RWPE2 (cell line): ENCODE measurements at places on chromosomes 4 and X.

DNA sequence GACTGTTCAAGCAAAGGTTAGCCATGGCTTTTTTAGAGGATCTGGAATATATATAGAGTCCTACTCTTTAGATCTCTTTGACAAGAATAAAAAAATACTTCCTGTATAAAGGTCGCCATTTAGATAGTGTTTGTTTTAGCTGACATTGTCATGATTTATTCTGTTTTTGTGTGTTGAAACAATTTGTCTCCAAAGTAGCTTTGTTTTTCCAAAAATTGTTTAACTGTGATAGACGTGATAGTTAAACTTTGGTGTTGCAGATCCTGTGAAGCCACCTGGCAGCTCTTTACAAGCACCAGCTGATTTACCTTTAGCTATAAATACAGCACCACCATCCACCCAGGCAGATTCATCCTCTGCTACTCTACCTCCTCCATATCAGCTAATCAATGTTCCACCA lies 80.3 kb upstream of the SMARCA5 start:
- no peak for DNase-seq

- no peak for DNase-seq
Measured at GRCh38 chrX:131621650-131622049, 77.8 kb downstream of the OR13H1 start.

GRCh38 chr4:53899586-53900270 lies 164.7 kb downstream of the CHIC2 start:
- DNase-seq: no peak

DNA sequence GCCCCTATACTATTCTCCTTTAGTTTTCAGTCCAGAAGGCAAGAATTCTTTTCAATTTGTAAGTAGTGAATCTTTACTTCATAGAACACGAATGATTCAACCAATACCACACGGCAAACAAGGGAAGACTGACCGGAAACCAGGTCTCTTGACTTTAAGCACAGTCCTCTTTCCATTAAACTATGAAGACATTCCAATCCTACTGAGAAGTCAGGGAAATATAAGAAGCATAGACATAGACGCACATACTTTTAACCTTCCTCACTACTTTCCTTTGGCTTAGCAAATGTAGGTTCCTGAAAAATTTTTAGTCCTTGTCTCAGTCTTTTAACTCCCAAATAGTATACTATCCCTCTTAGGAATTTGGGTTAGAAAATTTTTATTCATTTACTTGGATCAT lies 9.1 kb downstream of the CHRDL1 start:
- DNase-seq: no peak

DNA sequence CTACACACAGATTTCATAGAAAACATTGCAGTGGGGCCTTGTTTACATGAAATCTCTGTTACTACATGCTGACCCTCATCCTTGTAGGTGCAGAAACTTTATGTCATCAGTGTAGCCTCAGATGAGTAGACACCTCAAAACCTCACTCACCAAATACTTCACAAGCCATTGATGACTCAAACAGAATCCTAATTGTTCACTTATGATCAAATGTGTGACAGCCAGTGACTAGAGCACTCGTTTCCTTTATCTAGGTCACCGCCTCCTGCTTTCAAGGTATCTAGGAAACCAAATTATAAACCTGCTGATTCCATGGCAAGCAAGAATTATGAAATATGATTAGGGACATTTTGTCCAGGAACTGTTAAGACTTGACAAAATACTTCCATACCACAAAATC lies 255.8 kb upstream of the GPRIN3 start:
- no peak for DNase-seq

DNA sequence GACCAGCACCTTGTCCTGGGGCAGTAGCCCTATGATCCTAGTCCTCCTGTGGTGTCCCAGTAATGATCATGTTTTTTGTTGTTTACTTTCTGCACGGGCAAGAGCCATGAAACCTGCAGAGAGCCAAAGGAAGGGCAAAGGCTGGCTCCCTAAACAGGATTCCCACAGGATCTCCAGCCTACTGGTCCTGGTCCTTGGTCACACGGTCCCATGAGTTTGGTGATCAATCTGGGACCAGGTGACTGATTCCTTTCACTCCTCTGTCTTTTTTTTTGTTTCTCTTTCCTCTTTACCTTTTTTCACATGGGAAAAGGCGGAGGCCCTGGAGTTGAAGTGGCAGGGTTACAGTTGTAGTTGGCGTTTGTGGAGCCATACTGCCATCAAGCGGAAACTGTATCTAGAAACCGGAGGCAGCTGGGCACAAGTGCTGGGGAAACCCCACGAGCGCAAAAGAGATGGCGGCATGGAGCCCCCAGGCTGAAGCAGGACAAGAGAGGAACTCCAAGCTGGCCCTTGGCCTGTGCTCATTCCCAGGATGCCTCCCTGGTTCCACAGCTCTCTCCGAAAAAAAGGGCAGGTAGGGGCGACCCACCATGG lies 34.6 kb downstream of the NBDY start:
- no peak for DNase-seq

GRCh38 chrX:133776072-133776471 lies 209.3 kb downstream of the GPC3 start:
- DNase-seq: no peak

- DNase-seq: no peak
Measured at GRCh38 chrX:30812326-30812725, 76.7 kb downstream of the TAB3 start.

GRCh38 chr4:187063251-187063650 lies 339.6 kb upstream of the FAT1 start:
- no peak for DNase-seq

- DNase-seq: no peak
Measured at GRCh38 chrX:17359500-17359899, 15.5 kb upstream of the NHS start.

DNA sequence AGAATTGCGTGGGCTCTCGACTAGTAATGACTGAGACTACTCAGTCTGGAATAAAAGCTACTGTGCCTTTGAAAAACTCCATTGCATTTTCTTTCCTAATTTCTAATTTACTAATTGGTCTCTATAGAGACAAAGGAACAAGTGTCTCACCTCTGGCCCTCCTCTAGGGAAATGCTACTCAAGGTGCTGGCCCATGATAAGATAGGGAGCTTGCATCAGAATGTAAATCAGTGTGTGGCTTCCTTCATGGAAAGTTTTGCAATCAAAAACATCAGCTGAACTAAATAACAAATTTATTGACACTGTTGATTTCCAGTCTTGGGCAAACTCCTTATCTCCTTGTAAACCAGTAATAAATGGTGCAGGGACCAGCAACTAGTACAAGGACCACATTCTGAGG lies 81.8 kb downstream of the SRPX start:
- DNase-seq: no peak
